ENCODE measurements at places on chromosomes 3 and 15.
A peak's percentile ranks its signal among the peaks of the same experiment; 100 is the strongest.

- H3K36me3 ChIP-seq = no peaks in the 10 kb centered on the region
- no peak overlapping the region for H3K27ac ChIP-seq
- no peak overlapping the region for H3K4me3 ChIP-seq
- DNase-seq = peak; percentile 23
- H3K4me1 ChIP-seq = no peaks in the 10 kb centered on the region
These were observed 190.7 kb upstream of the NDN start for GRCh38 chr15:23877502-23878412.

GRCh38 chr3:135166266-135166825 is 371.3 kb downstream of the EPHB1 start:
- H3K27ac ChIP-seq = no peak overlapping the region
- H3K36me3 ChIP-seq = no peaks in the 10 kb centered on the region
- H3K27me3 ChIP-seq = no peaks in the 10 kb centered on the region
- DNase-seq = no peak
- no peaks in the 10 kb centered on the region for H3K4me1 ChIP-seq
- no peak overlapping the region for H3K4me3 ChIP-seq

GRCh38 chr3:122615303-122615702 is 37.9 kb downstream of the PARP15 start:
- no peak for DNase-seq
- H3K4me3 ChIP-seq = no peak overlapping the region
- no peaks in the 10 kb centered on the region for H3K27me3 ChIP-seq
- H3K36me3 ChIP-seq = no peaks in the 10 kb centered on the region
- no peaks in the 10 kb centered on the region for H3K4me1 ChIP-seq

DNA sequence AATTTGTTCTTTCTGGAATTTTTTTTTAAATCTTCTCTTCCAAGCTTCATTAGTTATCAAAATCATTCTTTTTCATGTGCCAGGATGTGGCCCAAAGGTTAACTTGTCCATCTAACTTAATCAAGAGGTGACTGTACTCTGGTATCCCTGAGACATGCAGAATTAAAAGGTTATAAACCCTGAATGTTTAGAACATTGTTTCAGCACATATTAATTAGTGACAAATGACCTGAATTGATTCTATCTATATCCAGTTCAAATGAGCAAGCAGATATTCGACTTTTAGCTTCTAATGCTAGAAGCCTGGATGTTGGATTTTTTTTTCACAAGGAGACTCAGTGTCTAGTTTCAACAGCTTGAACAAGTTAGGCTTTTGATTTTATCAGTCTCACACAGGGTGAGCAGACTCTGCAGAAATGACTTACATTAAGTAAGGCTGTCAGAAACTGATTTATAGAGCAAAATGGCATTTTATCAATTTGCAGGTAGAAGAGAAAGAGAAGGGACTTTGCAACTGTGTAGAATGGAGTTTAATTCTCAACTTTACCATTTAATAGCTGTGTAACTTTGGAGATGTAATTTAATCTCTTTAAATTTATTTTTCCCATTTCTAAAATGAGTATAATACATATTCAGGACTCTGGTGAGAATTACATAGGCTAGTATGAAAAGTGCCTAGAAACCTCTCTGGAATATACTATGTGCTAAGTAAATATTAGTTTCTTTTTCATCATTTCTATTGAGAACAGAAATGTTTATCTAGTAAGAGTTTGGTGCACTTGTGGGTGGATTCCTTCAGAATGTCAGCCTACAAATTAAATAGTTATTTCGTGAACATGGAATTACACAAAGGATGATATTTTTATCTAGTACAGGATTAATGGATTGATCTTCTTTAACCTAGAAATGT is 100.0 kb downstream of the ALCAM start:
- no peaks in the 10 kb centered on the region for H3K27me3 ChIP-seq
- no peaks in the 10 kb centered on the region for H3K36me3 ChIP-seq
- H3K27ac ChIP-seq = no peak overlapping the region
- H3K4me3 ChIP-seq = no peak overlapping the region
- DNase-seq = no peak

DNA sequence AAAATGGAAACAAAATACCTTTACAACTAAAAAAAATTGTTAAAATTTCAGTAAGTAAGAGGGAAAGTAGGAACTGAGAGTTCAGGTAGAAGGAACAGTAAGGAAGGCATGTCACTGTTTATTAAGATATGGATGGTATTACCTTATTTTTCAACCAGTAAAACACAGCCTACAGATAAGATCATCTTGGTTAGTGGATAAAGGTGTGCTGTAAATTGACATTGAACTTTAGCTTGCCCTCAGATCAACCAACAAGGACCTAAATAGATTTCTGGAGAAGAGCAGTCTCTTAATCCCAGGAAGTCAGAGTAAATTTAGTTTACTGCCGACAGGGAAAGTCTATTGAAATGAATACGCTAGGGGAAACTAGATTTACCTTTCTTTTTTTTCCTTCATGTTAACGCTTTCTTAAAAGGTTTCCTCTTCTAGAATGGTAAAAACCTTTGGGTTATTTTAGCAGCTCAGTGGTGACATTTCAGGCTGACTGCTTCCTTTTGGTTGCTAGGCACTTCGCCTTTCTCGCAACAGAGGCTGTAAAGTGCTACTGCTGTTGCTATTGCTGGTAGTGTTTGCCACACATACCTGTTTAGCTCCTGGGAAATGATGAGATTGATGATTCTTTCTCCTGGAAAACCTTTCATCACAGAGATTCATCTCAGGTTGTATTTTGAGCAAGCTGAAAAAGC is 12.9 kb downstream of the DZIP3 start:
- H3K4me3 ChIP-seq = no peak overlapping the region
- no peak for DNase-seq
- H3K4me1 ChIP-seq = no peaks in the 10 kb centered on the region
- H3K27ac ChIP-seq = peak overlapping the region; percentile 44
- H3K27me3 ChIP-seq = no peaks in the 10 kb centered on the region
- no peaks in the 10 kb centered on the region for H3K36me3 ChIP-seq

GRCh38 chr3:107870096-107870495 is 220.7 kb downstream of the CD47 start:
- H3K36me3 ChIP-seq = no peaks in the 10 kb centered on the region
- DNase-seq = no peak
- no peak overlapping the region for H3K4me3 ChIP-seq
- H3K27me3 ChIP-seq = no peaks in the 10 kb centered on the region

- no peaks in the 10 kb centered on the region for H3K36me3 ChIP-seq
- H3K4me3 ChIP-seq = no peak overlapping the region
- DNase-seq = no peak
- H3K4me1 ChIP-seq = no peaks in the 10 kb centered on the region
- H3K27ac ChIP-seq = peak overlapping the region; percentile 24
- no peaks in the 10 kb centered on the region for H3K27me3 ChIP-seq
These were observed 691.7 kb upstream of the CBLB start for GRCh38 chr3:106560451-106560966.

DNA sequence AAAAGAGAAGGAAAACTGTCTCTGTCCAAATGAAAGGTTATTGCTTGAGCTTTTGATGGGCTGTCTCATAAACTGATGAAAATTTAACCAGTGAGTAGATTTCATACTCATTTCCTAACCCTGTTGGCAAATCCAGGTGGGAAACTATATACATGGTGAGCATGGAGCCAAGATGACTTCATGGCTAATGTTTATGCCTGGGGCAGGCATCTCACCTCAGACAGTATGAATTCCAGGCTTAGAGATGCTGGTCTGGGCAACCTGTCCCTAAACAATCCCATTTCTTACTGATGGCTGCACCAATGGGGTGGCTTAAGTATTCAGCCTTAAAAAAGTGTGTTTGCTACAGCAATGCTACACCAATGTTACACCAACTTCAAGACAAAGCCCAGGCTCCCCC is 58.1 kb downstream of the SLTM start:
- H3K27me3 ChIP-seq = no peaks in the 10 kb centered on the region
- H3K4me3 ChIP-seq = no peak overlapping the region
- DNase-seq = no peak
- H3K4me1 ChIP-seq = no peaks in the 10 kb centered on the region
- peaks cover 39% of the 10 kb centered on the region for H3K36me3 ChIP-seq
- no peak overlapping the region for H3K27ac ChIP-seq

DNA sequence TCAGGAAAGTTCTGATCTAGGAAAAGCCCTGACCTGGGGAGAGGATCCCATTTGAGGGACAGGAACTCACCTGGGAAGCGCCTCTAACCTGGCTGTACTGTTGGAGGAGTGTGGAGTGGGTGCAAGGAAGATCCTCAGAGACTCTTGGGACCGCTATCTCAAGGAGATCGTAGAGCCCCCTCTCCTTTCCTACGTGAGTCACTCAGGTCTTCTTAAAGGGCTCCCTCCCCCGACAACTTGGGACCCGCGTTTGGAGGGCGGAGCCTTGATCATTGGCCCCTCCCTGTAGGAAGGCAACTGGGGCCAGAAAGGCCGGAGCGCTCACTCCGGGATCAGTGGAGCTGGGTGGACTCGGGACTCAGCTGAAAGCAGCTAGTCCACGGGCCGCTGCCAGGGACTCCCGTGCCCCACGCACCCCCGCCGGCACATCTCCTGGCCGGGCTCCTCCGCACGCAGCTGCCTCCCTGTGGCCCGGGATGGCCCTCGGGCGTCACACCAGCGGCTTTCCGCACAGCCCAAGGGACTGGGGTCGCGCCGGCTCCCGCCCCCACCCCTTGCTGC is 520 bp downstream of the SLC26A6 start:
- H3K27ac ChIP-seq = peak overlapping the region; percentile 88
- H3K27me3 ChIP-seq = no peaks in the 10 kb centered on the region
- peaks cover 14% of the 10 kb centered on the region for H3K4me1 ChIP-seq
- H3K36me3 ChIP-seq = no peaks in the 10 kb centered on the region
- peak overlapping the region; percentile 96 for H3K4me3 ChIP-seq
